ENCODE measurements at places on chromosomes 4 and X.

- peak; percentile 87 for DNase-seq
Measured at GRCh38 chr4:40662962-40663604, 33.4 kb upstream of the RBM47 start.

DNA sequence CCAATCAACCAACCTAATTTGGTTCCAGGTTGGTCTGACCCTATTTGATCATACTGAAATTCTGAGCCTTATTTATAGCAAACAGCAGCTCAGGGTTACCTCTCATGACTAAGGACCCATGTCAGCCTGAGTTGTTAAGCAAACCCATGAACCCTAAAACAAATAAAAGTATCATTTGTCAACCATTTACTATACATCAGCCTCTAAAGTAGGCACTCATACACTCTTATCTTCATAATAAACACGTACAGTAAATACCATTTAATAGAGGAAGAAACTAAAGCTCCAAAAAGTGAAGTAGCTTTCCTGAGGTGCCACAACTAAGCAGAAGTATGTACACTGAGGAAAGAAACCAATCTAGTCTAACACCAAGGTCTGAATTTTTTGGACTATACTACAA, 25.2 kb downstream of the MANBA start:
- no peak for DNase-seq

DNA sequence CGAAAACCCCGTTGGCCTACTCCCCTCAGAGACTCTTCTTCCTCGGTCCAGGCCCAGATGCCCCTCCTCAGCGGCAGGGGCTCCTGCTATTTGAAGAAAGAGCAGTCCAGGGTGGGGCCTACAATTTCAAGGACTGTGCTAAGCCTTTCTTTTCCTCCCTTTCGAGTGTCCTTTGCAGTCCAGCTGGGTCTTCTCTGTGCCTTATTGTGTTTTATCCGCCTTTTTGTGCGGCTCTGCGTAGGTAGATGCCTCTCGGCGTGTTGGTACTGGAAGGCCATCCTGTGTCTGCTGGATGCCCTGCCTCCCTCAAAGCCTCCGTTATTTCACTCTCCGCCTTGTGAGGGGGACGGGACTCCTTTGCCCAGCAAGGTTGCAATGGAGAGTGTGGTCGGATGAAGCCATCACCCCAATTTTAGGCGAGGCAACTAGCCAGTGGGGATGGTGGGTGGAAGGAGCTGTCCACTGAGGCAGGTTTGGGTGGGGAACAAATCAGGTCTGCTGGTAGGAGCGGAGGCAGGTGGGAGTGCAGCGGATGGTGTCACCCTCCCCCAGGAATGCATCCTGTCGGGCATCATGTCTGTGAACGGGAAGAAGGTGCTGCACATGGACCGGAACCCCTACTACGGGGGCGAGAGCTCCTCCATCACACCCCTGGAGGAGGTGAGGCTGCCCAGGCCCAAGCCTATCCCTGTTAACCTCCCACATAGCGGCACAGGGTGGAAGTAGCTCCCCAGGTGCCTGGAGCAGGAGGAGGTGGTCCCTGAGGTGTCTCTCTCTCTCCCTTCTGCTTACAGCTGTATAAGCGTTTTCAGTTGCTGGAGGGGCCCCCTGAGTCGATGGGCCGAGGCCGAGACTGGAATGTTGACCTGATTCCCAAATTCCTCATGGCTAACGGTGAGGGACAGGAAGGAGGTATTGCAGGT, 1.3 kb downstream of the GDI1 start:
- DNase-seq: no peak

DNA sequence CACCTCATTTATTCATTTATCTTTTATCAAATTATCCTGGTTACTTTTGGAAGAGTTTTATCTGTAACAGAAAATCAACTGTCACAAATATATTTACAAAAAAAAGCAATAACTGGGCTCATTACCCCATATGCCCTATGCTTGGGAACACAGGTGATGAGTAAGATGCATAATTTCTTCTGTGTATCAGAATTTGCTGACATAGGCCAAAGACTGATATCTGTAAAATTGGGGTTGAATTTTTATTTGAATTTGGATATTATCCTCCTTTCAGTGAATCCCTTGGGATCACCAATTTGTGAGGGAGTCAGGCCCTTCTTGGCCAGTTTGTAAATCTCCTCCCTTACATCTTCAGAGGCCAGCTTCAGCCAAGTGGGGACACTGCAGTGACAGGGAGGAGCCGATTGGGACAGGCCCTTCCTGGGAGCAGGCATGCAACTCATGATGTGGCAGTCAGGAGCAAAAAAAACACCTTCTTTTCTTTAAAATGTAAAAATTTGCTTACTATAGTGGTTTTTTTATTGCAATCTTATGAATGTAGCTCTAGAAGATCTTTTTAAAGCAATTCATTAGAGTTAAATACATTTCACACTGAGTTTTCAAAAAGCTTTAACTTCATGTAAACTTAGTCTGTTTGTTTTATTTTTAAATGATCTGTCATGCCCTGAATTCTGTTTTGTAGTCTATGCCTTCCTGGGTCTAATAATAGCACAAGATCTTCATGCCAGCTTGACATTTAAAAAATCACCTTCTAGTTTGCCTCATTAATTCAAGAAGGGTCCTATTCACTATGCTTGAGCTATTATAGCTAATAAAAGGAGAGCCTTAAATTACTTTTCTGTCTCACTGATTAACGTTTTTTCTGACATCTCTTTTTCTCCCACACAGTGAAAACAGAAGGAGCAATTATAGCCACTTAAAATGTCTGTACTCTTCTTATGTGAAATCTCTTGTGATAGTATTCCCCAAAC, 136.6 kb upstream of the SPRY1 start:
- no peak for DNase-seq

DNA sequence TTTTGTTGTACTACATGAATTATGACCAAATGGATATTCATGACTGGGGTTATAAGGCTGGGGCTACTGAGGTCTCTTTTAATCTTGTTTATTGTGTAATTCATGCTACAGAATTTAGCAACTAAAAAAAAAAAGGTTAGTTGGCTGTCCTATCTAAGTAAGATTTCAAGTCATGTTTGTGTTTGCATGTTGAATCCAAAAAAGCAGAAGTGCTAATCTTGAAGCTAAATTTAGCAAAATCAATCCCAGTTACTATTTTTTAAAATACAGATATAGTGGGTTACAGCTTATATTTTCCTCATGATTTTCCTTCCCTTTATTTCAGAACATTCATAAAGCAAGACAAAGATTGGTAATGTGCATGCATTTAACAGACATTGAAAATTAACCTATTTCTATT, 19.4 kb downstream of the MTMR1 start:
- no peak for DNase-seq

DNA sequence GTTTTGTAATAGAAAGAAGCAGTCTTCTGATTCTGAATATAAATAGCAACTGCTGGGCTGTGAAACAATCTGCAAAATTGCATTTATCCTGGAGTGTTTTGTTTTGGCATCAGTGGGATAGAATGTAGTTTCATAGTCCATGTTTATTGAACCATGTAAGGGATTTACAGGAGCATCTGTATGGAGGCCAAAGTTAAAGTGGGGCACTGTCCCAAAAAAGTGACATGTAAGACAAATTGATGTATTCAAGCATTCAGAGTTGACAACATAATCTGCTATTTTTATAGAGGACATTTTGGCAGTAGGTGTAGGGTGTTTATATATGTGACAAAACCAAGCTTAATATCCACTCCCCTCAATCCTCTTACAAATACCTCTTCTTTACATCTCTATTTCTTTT, 200.5 kb upstream of the ANK2 start:
- DNase-seq: no peak

DNA sequence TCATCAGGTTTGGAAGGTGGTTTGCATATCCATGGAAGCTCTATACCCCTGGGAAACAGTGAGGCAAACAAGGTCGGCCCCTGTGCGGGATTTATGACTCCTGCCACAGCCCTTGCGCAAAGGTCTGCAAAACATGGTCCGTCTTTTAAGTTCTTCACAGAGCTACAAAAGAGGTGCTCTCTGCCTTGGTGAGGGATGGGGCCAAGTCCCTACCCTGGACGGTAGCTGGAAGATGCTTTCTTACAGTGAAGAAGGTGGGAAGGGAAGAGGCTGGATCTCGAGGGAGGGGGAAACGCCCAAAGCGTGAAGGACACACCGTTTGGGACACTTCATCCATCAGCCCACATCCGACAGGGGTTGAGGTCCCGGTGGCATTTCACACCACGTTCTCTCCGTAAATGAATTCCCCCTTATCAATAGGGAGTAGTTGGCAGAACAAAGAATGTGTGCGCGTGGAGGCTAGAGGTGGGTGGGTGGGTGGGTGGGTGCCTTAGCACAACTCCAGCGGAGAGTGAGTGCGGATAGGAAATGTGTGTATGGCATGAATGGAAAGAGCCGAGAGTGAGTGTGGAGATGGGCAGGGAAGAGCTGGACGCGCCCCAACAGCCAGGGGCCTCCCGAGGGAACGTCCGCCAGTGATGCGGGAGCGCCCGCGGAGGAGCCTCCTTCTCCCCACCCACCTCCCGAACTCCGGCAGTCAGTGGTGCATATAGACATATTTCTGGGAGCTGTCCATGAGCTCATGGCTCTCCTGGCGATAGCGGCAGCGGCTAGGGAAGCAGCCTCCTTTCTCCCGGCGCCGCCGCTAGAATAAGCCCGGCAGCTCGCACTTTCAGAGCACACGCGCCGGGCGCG, 68.3 kb downstream of the LARP7 start:
- DNase-seq: peak; percentile 75

DNA sequence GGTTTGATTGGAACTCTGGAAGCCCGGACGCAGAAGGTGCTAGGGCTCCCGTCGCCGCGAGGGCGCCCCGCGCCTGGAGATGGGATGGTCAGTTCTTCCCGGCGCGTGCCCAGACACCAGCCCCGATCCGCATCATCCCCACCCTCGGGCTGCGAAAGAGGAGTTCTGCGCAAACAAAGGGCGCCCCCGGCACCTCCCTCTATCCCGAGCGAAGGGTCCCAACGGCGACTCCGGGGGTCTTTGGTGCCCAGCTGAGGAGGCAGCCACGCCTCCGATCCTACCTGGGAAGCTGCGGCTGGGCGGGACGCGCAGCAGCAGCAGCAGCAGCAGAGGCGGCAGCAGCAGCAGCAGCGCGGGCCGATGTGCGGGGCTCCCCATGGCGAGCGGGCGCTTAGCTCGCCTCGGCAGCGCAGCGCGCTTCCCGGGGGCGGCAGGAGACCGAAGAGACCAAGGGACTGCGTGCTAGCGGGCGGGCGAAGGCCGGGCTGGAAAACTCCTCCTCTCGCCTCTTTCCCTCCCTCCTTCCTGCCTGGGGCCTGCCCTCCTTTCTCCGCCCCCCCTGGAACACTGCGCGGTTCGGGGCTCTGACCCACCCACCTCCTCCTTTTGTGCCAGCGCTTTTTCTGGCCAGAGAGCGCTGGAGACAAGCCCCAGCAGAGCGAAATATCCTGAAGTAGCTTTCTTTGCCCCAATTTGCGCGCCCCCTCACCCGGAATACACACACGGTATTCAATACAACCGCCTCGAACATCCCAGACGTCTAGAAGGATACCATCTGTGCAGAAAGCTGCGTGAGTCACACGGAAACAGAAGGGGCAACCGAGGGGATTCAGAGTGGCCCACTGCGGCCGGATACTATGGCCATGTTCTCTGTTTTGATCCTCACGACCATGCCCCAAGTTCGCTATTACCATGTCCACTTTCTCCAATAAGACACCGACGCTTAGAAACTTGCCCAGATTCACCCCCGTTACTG, at the start of gene SRPX:
Gene SRPX (minus strand): TSS at position 457 of the 976 bp plus-strand sequence. CDS start 79 bp downstream, at position 378.
- DNase-seq: peak; percentile 52

- DNase-seq: no peak
Measured at GRCh38 chr4:48234575-48234974, 35.1 kb downstream of the TEC start.

DNA sequence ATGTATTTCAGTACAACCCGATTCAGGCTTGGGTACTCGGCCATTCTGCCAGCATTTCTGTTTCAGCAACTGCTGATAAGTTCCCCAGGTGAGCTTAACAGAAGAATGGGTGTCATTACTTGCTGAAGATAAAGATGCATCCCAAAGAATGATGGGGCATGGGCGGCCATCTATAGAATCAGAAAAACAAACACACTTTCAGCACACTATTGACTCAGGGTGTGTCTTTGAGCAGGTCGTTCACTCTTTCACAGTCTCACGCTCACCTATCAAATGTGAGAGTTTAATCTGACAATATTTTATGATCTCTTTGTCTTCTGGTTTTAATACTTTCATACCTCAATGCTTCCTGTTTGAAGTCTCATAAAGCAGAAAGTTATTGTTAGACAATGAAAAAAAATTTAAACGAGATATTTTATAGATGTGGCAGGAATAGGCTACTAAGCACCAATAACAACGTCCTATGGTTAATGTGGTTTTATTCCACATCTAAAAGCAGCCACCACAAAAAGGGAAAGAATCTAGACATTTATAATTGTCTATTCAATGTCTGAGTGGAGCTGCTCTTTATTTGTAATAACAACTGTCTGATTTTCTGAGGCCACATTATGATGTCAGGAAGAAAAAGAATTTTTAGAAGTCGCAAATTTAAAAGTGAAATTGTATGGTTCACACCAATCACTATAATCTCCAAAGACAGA, 17.0 kb downstream of the GASK1B start:
- DNase-seq: peak; percentile 40

DNA sequence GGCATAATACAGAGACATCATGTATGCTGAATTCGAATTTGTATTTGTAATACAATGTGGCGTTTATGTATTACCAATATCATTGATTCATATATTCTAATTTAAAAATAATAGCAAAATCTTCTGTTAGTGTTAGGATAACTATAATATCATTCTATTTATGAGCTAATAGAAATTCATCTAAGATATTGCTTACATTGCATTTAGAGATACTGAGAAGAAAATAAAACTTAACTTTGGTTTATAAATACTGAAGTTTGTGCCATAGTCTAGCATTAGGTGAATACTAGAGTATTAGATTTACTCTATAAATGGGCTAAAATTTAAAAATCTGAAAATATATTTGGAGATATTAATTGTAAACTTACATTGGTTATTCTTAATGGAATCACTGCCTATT, 1590.6 kb downstream of the PCDH18 start:
- DNase-seq: no peak

DNA sequence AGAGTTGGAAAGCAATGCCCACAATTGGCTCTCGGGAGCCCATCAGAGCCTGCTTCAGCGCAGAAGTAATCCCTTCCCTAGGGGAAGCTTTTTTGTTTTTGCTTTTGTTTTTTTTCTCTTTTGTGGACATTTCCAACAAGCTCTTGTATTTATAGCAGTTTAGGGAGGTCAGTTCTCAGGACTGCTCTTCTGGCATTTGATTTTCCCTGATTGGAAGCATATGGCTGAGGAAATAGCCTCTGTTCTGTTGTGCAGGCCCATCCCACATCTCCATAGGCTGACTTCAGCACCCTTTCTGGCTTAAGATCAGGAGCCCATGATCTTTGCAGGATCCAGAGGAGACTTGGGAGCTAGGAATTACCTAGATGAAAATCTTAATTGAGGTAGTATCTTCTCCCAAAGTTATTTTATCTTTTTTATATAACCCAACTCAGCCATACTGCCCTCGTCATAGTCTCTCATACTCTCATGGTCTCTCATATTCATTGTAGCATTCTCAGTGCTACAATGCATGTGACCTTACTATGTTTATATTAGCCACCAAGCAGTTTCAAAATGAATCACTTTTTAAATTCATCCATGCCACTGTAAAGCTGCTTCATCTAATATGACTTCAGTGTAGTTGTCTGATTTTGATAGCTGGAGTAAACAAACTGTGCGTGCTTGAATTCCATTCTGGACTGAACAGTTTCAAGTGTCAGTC, 16.7 kb downstream of the PAGE4 start:
- DNase-seq: no peak

- no peak for DNase-seq
Measured at GRCh38 chr4:4670869-4671268, 129.0 kb upstream of the STX18 start.

Measured in astrocyte of the spinal cord (primary cell).